ENCODE measurements at places on chromosomes 16 and 17. TPM values are rescaled to one million over a fixed set of nuclear protein-coding genes. Genes with fewer than 3 reads are reported as not detected.

- no peak for DNase-seq
Observed at GRCh38 chr16:951660-952301, 19.0 kb downstream of the LMF1 start.

- no peak for DNase-seq
Observed at GRCh38 chr17:3043737-3044365, 19.6 kb downstream of the OR1D5 start.

- DNase-seq: no peak
Observed at GRCh38 chr17:35744830-35745229, 8.2 kb downstream of the GAS2L2 start.

DNA sequence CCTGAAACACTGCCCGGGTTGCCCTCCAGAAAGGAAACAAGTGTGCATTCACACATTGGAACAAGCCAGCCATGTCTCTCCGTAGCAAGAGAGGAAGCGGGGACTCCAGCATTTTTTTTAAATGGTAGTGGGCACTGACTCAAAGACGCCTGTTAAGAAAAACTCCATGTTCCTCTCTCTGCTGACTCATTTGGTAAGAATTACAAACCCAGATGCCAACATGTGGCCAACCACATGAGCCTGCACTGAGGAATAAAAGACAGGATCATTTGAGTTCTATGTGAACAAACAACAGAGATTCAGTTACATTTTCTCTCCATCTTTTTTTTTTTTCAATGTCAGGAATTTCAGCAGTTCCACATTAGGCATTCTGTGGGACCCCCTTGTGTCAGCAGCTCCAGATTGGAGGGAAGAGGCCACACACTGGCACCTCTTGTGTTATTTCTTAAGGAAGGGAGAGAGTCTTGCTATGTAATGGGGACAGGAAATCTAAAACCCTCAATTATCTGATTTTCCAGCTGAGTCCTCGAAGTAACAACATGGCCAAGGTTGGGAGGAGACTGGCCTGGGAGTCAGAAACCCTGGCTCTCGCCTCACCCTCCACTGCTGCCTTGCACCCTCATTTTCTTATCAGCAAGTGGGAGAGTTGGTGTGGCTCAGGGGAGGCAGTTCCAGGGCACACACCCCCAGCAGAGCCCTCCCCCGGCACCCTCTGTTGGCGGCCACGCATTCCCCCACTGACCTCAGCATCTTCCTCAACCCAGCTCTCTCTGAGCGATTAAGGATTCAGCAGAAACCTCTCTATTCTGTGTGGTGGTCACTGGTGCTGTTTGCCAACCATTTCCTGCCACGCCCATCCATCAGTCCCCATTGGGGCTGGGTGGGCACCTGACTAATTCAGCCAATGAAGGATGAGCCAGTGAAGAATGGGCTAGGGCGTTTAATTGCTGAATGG is 173.0 kb downstream of the FOXL1 start:
- no peak for DNase-seq

GAN gene
- total RNA-seq: 13.9 TPM

DNA sequence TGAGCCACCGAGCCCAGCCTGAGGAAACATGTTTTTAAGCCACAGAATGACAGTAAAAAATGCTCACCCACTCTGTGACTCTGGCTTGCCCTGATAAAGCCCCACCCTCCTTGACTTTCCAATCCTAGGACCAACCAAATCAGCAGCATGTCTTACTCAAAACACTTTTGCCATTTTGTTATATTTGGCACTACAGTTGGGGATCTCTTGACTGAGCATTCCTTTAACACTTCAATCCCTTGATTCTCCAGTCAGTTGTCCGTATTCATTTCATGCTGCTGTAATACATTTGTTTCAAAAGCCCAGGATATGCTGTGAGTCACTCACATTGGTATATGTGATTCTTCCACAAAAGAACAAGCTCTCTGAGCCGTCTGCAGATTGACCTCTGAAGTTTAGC is 8.2 kb downstream of the MYH3 start:
- no peak for DNase-seq

TSR1 gene
- total RNA-seq: 41.4 TPM

HS3ST6 gene
- total RNA-seq: 0.36 TPM

TTYH2 gene
- total RNA-seq: 16.8 TPM

DNA sequence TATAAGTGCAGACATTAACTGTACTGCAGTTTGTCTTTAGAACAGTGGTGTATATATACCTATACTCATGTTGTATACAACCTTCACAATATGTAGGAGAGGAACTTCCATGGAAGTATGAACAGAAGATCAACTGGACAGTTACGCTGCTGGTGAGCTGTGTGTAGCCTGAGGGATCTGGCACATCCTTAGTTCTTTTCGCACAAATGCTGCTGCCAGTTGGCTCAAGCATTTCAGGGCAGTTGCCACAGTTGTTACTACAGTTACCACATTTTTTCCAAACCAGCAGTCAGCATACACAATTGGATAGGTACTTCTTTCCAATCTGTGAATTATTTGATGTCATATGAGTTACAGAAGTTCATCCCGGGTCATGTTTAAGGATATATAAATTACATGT is 539.6 kb upstream of the HSBP1 start:
- DNase-seq: no peak

- no peak for DNase-seq
Observed at GRCh38 chr17:34769899-34770298, 190.5 kb downstream of the TMEM132E start.

DNA sequence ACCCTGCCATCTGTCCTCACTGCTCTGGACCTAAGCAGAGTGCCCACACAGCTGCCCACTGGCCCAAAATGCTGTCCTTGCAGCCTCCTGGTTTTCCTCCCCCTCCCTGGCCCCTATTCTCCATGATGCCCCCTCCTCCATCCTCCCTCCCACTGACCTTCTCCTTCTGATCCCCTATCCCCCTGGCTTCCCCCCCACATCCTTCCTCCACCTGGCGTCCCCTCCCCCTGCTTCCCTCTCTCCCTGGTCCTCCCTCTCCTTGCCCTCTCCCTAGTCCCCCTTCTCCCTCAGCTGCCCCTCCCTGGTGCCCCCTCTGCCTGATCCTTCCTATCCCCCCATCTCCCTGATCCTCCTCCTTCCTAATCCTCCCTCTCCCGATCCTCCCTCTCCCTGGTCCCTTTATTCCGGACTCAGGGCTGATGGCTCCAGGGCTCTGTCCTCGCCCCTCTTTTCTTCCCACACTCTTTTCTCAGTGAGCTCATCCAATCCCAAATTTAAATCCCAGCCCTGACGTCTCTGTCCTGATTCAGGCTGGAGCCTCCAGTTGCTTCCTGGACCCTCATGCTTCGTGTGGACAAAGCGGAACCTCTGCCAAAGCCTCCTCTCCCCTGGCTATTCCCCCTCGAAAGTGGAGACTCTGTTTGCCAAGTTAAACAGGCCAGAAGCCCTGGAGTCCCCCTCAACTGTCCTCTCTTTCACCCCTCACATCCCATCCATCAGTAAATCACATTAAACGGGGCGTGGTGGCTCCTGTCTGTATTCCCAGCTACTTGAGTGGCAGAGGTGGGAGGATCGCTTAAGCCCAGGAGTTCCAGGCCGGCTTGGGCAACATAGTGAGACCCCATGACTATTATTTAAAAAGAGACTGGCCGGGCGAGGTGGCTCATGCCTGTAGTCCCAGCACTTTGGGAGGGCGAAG is 18.1 kb upstream of the RHBDF2 start:
- no peak for DNase-seq

DNA sequence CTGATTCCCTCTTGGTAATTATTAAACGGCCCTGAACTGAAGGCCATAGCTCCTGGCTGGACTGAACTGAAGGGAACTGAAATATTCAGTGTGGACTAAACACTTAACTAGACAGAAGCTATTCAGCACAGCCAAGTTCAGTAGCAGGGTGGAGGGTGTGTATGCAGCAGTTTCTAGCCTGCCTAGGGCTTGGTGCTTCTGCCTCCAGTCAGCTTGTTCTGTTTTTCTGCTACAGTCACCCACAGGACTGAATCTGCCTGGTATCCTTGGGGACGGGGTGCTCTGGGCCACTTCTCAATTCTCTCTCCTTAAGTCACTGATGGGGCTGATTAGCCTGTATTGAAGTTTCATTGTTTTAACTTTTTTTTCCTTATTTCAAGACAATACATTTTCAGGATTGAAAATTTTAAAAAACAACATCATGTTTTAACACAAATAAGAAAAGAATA is 77.1 kb downstream of the WWP2 start:
- DNase-seq: no peak

DNA sequence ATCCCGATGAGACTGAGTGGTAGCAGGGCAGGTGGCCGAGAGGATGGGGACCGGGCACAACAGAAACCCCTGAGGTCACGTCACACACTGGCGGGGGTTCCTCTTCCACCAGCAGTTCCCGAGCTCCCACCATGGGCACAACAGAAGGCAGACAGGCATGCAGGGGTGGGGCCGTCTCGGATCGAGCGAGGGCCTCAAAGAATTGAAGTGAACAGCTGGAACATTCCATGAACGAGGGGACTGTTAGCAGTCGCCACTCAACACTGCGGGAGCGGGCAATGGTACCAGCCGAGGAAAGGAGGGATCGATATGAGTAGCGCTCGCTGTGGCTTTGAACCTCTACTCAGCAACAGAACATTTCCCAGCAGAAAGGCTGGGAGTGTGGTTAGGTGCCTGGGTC is 5.3 kb downstream of the CEP131 start:
- DNase-seq: no peak

GRCh38 chr17:8713878-8714277 is 30.8 kb downstream of the CCDC42 start:
- DNase-seq: no peak

CDRT4 gene
- total RNA-seq: 34.1 TPM

UBE2G1 gene
- 84.1 TPM for total RNA-seq

DNA sequence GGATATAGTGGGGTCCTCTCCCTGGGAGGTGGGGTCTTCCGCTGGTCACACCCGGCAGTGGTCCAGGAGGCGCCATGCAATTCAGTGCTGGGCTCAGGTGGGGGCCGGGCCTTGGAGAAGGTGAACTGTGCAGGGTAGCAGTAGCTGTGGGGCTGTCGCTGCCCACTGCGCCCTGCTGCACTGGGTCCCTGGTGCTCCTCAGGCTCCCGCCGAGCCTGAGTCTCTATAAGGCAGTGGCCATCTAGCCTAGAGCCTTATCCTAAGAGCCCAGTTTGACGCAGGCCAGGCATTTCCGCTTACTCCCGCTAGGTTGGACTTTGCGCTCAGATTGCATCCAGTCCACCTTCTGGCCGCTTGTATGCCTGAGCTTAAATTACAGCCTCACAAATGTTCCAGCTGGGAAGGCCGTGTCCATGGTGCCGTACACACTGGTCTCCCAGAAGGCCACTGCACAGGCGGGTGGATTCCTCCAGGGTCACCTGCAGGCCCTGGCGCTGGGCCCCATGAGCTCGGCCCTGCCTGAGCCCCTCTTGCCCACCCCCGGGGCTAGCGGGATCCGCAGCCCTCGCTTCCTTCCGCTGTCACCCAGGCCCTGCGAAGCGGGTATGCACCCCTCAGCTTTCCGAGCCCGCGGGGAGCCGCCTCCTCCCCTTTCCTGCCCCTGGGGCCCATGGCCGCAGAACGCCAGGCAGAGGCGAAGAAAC is 1762.2 kb downstream of the TP53TG3F start:
- no peak for DNase-seq

WNT9B gene
- total RNA-seq: 1.6 TPM

DNA sequence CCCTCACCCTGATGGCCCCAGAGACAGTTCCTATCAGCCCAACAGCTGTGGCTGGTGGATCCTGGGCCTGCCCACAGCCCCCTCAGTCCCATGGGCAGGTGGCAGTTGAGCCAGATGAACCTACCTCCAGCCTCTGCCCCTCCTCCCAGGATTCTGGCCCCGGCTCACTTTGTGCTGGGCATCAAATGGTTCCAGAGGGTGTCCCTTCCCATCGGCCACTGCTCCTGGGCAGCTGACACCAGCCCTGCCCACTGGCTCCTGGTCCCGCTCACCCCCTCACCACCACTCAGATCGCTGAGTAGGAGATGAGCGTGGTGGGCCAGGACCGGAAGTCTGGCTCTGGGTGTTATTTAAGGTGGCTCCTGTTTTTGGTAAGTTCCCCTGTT is 2.0 kb downstream of the TTYH2 start:
- DNase-seq: no peak

- DNase-seq: no peak
Observed at GRCh38 chr17:62792447-62792800, 15.7 kb downstream of the MARCHF10 start.

IL17C gene
- not detected for total RNA-seq

MAP2K6 gene
- total RNA-seq: 21.7 TPM

ATXN7L3 gene
- total RNA-seq: 132 TPM

SMIM22 gene
- total RNA-seq: not detected

DHRS7C gene
- total RNA-seq: not detected

PIK3R5 gene
- total RNA-seq: 0.25 TPM

- DNase-seq: no peak
Observed at GRCh38 chr16:59740858-59741257, 1006.7 kb upstream of the GOT2 start.

- no peak for DNase-seq
Observed at GRCh38 chr17:29682054-29682453, 59.3 kb upstream of the CORO6 start.

CSH1 gene
- total RNA-seq: not detected

GRCh38 chr17:80804466-80804865 is 187.2 kb upstream of the CHMP6 start:
- DNase-seq: no peak

GRCh38 chr17:17305281-17305801 is 2.2 kb downstream of the NT5M start:
- no peak for DNase-seq

TBX21 gene
- total RNA-seq: not detected

DNA sequence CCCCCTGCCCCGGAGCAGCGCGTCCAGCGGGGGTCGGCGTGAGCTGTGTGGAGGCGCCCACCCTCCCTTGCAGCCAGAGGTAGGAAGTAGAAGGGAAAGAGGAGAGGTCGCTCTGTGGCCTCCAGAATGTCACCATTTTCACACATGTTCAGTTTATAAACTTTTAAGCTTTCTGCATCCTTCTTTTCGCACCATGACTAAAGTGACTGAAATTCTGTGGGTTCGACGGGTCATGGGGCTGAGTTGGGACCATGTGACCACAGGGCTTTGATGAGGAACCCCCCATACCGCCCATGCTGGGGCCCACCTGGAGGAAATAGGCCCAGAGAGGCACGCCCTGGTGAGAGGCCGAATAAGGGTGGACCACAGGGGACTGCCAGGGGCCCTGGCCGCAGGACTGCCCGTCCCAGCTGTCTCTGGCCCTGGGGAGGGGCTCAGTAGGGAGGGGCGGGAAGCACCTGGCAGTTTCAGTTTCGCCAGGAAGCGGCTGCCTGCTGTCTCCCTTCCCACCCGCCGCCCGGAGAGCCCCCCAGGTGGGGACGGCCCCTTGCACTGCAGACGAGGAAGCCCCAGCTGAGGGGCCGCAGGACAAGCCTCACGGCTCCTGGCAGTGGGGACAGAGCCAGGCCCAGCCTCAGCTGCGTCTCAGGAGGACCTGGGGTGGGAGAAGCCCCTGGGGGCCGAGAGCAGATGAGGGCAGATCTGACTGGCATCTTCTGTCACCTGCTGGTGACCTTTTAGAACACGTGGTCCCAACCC is 9.0 kb downstream of the CBFA2T3 start:
- DNase-seq: no peak

CSHL1 gene
- total RNA-seq: not detected

NGFR gene
- total RNA-seq: 14.7 TPM

MIEN1 gene
- total RNA-seq: 35.3 TPM
